AG08395 (cell line): ENCODE measurements at places on chromosomes 4 and X.
A peak's percentile ranks its signal among the peaks of the same experiment; 100 is the strongest.

- DNase-seq = no peak
Measured at GRCh38 chr4:2290488-2290887, 28.6 kb upstream of the MXD4 start.

DNA sequence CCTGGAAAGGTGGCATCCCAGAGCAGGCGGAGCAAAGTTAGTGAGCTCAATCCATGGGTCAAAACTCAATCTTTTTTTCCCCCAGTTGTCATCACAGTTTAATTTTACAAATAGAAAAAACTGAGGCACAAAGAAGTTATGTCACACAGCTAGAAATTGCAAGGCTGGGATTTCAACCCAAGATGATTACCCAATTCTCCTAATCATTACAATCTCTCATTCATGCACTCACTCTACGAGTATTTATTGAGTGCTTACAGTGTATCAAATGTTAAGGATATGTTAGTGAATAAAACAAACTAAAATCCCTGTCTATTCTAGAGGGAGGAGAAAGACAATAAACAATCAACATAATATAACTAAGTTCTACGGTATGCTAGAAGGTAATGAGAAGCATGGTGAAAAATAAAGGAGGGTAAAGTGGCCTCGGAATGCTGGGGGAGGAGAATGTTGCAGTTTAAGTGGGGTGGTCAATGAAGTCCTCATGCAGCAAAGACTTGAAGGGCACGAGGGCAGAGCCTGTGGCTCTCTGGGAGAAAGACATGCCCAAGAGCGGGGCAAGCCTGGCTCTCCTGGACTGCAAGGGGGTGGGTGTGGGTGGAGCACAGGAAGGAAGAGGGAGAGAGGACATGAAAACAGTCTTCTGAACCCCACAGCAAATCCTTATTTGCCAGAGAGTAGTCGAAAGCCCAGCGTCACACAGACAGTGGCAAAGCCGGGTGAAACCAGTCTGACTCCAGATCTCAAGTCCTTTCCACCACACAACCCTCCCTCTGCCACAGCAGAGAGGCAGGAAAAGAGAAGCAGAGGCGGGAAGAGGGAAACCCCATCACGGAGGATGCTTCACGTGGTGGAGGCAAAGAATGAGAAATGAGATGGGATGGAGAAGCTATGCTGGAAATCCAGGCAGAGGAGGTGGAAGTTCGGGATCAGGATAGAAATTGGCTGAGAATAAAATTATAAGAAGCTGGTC, 48.3 kb downstream of the RAB33B start:
- DNase-seq = no peak

- peak; percentile 11 for DNase-seq
Measured at GRCh38 chrX:139204898-139205667, 325.5 kb upstream of the F9 start.

- DNase-seq = peak; percentile 31
Measured at GRCh38 chr4:33060674-33061542, 2340.7 kb downstream of the PCDH7 start.

GRCh38 chrX:39736216-39737211, 361.2 kb downstream of the BCOR start:
- DNase-seq = peak; percentile 82

- no peak for DNase-seq
Measured at GRCh38 chrX:20666331-20666730, 399.6 kb upstream of the RPS6KA3 start.

DNA sequence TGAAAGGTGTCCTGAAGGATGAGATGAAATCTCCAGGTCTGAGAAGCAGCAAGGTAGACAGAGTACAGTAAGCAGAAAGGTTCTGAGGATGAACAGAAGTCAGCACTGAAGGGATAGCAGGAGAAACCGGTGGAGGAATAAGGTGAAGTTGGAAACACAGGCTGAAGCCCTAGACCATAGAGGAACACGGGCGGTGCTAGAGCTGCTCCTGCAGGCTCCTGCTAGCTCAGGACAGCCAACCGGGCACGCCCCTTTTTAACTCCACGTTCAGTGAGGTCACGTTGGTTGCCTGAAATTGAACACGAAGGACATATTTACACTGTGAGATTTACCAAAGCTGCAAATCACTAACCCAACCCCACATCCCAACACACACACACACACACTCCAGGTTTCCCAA, 1886.4 kb upstream of the AGA start:
- no peak for DNase-seq

DNA sequence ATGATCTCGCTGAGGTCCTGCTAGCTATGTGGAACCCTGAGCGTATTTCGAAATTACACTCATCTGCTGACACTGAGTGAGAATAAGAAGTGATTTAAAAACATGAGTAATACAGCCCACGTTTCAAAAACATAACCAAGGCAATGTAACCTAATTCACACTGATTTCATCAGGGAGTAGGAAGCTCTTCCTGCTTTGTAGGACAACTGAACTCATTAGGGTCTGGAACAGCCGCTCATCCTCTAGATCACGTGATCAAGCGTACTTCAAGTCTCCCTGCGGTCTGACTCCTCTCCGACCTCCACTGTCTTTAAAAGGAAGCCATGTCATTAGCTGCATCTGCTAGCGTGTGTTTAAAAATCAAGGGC, 138.0 kb downstream of the NSUN7 start:
- DNase-seq = peak; percentile 72

GRCh38 chr4:105469736-105470135, 4.1 kb downstream of the PPA2 start:
- no peak for DNase-seq

GRCh38 chrX:152960115-152960514, 33.8 kb downstream of the PNMA5 start:
- no peak for DNase-seq

- DNase-seq = peak; percentile 99
Measured at GRCh38 chr4:7067452-7068278, at the start of gene GRPEL1. Gene GRPEL1, minus strand, starts transcription at chr4:7068064. Its CDS starts 32 bp downstream, at chr4:7068032.

DNA sequence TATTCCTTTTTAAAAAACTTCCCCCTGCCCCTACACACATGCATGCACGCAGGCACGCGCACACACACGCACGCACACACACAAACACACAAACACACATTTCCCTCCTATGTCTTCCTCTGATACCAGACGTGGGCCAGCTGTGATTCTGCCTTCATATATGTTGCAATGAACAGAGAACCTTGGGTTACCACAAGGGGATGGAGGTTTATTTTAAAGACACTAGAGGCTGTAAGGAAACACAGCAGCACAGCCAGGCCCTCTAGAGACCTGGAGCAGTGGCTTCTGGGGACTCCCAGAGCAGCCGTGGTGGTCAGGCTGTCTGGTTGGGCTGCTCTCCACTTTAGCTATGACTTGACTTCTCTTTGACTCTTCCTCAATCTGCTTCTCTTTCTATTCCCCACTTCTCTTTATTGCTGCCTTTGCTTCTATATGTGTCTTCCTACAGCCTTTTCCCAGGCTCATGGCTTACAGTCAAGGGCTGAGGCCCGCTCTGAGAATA, 3.2 kb upstream of the TLR10 start:
- no peak for DNase-seq

- no peak for DNase-seq
Measured at GRCh38 chrX:76555816-76556215, 128.3 kb downstream of the MAGEE1 start.
